ENCODE measurements at places on chromosomes 3 and 15.

DNA sequence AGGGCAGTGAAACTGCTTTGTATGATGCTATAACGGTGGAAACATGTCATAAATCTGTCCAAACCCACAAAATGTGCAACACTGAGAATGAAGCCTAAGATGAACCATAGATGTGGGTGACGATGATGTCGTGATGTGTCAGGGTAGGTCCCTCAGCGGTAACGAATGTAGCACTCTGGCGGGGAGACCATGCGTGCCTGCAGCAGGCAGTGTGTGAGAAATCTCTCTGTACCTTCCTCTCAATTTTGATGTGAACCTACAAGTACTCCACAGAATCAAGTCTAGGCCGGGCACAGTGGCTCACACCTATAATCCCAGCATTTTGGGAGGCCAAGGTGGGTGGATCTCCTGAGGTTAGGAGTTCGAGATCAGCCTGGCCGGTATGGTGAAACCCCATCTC, 268.2 kb upstream of the LYSMD4 start:
- no peak for DNase-seq

GRCh38 chr3:181313335-181313734, 323.8 kb upstream of the DNAJC19 start:
- no peak for DNase-seq

DNA sequence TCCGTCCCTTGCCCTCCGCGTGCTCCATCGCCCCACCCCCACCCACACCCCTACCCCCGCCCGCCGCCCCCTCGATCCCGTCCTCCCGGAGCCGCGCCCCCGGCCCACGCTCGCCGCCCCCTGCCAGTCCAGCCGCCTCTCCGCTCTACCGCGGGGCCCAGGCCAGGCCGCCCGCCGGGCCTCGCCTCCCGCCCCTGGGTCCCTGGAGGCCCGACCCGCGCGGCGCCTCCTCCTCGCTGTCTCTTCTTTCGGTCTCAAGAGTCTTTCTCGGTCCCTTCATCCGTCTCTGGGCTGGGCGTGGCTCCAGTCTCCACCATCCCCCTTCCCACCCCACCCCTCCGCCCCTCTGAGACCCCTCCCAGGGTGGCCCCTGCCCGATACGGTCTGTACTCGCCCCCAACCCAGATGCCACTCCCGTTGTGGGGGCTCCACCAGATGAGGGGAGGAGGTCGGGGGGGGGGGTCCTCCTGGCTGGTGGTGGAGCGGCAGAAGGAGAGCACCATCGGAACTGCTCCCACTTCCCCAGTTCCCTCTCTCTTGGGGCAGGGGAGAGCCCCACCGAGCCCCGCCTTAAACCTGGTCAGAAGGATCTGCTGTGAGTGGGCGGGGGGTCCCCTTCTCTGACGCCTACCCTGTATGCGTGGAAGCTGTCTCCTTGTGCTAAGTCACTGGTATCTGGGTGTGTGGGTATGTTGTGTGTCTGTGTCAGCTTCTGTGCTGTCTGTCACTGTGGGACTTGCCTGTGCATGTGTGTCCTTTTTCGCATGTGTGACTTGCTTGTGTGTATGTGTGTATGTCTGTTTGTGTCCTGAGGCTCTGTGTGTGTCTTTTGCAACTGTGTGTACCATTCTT, 1.0 kb downstream of the PRKCD start:
- DNase-seq = no peak

DNA sequence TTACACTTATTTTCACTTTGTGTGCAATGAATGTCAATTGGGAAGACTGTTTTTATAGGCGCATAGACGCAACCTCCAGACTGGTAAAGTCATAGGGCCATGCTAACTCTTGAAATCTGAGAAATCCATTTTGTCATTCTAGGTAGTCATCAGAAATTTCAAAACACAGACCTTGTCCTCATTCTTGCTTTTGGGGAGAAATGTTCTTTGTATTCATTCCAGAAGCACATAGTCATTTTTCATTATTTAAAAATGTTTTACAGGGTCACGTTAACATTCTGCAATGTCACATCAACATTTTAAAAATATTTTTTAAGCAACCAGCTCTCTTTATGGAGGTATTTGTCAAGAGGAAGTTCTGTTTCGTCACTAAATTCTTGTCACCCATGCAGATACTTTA, 898.4 kb downstream of the PDCD6IP start:
- DNase-seq = no peak

DNA sequence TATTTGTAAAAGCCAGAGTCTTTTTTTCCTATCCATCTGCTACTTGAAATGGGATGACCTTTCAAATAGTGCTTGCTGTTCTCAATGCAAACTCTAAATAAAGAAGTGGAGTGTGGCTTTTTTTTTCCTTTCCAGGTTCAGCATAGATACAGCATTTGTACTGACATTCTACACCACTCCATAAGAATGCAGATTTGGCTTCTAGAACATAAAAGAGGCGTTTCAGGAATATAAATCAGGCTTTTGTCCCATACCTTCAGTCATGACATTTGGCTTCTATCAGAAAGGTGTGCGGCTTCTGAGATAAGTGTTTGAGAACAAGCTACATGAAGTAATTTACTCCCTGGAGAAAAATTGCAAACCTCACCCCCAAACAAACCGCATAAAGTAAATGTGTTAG, 553.1 kb downstream of the FHIT start:
- DNase-seq = no peak

DNA sequence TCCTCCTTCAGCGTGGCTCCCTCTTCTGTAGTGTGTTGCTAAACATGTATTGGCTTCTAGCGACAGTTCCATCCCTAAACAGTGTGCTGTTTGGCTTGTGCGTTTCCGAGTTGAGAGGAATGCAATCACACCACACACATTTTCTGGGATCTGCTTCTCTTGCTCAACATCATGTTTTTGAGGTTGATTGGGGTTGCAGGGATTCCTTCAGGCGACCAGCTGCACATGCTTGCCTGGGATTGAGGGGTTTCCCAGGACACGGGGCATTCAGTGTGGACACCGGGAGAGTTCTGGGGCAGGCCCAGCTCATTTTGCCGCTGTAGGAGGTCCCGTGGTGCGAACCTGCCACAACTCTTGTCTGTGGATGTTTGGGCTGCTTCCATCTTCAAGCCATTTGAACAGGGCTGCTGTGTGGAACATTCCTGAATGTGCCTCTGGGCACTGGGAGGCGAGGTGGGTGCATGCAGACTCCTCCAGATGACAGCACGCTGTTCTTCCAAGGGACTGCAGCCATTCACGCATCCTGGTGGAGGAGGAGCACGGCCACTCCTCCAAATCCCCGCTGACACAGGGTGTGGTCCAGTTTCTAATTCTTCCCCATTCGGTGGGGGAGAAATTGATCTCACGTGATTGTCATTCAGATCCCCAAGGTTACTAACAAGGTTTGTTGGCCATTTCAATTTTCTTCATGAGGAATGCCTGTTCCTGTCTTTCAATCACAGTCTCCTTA, 82.8 kb downstream of the PLXNA1 start:
- DNase-seq = no peak

DNA sequence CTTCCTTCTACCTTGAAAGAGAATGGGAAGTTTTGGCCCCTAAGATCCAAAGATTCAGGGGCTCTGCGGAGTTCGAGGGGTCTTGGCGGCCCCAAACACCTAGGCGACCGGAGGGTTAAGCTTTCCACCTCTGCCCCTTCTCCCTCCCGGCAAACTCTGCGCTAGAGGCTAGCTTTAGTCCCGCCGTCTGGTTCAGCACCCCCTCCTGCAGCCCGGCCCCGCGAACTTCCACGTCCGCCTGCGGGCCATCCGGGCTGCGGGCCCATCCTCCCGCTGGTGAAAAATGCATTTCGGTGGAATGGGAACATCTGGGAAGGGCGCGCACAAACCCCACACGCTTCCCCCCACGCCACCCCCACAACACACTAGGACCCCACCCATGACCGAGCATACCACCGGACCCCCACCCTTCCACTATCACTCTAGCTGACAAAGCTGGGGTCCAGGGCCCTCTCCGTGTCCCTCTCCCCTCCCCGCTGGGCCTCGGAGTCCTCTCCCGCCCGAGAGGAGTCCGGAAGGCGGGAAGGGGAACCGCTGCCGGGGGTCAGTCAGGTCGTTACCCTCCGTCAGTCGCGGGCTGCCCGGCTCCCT, 1.0 kb downstream of the SHOX2 start:
- DNase-seq = no peak

- peak; percentile 62 for DNase-seq
Measured at GRCh38 chr3:197406266-197406665, 107.9 kb upstream of the DLG1 start.

DNA sequence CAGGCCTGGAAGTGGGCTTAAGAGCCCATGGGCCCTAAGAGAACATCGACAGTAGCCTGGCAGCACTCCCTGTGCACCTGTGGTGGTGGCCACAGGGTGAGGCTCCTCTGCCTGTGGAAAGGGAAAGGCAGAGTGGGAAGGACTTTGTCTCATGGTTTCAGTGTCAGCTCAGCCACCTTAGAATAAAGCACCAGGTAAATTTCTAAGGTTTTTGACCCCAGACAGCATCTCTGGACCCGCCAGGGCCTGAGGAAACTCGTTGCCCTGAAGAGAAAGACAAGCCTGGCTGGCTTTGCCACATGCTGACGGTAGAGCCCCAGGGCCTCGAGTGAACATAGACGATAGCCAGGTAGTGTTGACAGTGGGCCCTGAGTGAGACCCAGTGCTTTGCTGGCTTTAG, 22.1 kb downstream of the GOLGA6A start:
- no peak for DNase-seq

- DNase-seq = no peak
Measured at GRCh38 chr15:36590838-36591237, 11.4 kb downstream of the CDIN1 start.

- no peak for DNase-seq
Measured at GRCh38 chr3:55059027-55059629, 131.3 kb upstream of the LRTM1 start.
